ENCODE measurements at places on chromosomes 16 and 17.

GRCh38 chr17:74163836-74164235, 39.6 kb upstream of the RPL38 start:
- DNase-seq: no peak

GRCh38 chr16:4814542-4815173, 12.2 kb upstream of the ROGDI start:
- no peak for DNase-seq

DNA sequence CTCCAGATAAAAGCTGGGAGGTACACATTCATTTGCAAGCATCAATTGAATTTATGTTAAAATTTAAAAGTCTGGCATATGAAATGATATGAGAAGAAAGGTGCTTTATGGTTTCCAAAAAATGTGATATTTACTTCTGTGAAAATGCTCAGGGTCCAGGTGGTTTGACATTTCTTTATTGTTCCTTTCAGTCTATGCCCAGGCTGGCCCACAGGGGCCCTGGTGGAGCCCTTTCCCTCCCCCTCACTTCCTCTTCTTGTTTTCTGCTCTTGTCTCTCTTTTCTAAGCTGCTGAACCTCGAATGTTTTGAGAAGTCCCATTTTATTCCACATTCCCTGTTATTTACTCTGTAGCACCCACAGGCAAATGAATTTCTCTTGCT, 127.8 kb downstream of the HS3ST3B1 start:
- DNase-seq: no peak

DNA sequence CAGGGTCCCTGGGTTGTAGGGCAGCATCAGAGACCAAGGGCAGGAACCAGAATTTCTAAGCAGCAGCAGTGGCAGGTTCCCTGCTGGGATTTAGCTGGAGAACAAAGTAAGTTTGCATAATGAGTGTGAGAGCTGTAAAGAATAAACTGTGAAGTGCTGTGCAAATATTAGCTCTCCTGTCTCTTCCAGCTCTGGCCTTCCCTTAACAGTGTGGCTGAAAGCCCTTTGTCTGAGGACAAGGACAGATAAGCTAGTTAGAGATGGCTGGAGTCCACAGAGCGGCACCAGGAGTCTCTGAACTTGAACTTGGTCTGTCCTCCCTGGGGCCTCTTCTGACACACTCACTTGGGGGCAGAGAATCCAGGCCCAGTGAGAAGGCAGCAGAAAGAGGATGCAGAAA, 98.2 kb upstream of the WSCD1 start:
- no peak for DNase-seq

DNA sequence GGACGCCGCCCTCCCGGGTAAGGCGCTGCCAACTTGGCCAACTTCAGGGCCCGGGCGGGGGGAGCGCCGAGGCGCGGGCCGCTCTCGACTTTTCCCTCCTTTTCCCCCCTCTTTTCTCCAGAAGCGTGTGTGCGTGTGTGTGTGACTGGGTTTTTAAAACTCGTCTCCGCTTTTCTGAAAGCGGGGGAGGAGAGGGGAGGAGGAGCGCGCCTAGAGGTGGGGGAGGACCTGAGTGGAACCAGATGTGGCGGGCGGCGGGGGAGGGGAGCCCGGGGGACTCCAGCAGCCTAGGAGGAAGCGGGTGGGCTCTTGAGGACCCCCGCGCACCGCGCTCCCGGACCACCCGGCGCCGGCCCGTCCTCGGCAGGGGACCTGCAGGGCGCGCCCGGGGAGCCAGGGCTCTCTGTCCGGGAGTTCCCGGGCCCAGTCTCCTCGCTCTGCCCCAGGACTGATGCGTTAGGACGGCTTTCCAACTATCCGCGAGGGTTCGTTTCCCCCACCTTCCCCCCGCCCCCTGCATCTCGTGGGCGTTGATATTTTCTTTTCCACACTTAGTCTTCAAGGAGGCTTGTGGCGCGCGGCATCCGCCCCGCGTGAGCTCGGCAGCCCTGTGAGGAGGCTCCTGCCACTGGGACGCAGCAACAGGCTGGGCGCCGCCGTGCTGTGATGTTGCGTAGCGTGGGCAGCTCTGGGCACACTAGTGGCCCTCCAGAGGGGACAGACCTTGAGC, 599 bp downstream of the MRC2 start:
- no peak for DNase-seq

All from epithelial cell of prostate (primary cell).